ENCODE measurements at places on chromosomes 16 and 17. TPM values are rescaled to one million over a fixed set of nuclear protein-coding genes. Genes with fewer than 3 reads are reported as not detected.
A peak's percentile ranks its signal among the peaks of the same experiment; 100 is the strongest.

- DNase-seq: no peak
Measured at GRCh38 chr17:45791041-45791582, 7.0 kb downstream of the CRHR1 start.

DNA sequence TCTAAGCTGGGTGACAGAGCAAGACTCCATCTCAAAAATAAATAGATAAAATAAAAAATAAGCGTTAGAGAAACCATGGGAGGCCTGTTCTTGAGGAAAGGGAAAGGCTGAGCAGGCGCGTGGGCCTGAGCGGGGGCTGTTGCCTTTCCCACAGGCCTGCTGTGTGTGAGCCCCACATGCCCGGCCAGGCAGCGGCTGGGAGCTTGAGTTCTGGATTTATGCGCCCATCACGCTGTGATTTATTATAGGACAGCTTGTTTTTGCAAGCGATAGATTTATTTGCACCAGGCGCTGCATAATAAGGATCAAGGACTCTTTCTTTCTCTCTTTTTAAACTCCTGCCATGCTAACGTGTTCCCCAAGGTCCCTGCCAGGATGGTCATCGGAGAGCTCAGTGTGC is 14.8 kb upstream of the WFDC1 start:
- DNase-seq: no peak

GRCh38 chr17:27323538-27324215 is 29.8 kb downstream of the WSB1 start:
- DNase-seq: no peak

GRCh38 chr16:51936846-51937245 is 610.1 kb downstream of the TOX3 start:
- no peak for DNase-seq

DNA sequence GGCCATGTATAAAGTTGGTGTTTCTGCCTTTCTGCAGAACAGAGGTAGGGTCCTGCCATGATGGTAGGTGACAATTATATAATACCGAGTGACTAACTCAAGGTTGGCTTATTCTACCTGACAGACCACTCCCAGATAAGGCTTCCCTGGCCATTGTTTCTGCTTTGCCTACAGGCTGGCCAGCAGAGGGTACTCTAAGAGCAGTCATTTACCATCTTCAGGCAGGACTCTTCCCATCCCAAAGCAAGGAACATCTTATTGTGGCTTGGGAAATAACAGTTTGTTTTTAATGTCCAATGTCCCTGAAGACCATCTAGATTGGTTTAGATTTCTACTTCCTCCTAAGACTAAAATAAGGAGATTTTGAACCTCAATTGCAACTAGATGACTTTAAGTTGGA is 74.1 kb downstream of the SNX11 start:
- no peak for DNase-seq

CFAP97D1 gene
- not detected for total RNA-seq

DNA sequence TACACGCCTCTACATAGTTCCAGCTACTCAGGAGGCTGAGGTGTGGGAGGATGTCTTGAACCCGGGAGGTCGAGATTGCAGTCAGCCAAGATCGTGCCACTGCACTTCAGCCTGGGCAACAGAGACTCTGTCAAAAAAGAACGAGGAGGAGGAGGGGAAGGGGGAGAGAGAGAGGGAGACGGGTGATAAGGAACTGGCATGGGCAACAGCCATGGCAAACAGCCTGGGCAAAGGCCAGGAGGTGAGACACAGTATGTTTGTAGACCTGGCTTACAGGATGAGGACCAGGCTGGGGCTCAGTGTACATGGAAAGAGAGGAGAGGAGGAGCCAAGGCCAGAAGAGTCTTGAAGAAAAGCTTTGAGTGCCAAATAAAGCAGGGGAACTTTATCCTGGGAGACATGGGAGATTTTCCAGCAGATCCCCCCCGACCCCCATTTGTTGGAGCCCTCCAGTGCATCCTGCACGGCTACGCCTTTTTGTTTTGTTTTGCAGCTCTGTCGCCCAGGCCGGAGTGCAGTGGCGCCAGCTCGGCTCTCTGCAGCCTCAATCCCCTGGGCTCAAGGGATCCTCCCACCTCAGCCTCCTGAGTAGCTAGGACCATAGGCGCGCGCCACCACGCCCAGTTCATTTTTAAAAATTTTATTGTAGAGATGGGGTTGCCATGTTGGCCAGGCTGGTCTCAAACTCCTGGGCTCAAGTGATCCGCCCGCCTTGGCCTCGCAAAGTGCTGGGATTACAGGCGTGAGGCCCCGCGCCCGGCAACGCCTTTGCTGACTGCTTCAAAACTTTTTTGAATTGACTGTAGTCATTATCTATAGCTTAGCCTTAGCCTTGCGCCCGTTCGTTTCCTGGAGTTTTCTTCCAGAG is 1.3 kb upstream of the ALKBH5 start:
- DNase-seq: peak; percentile 24

GRCh38 chr17:27320222-27320560 is 26.3 kb downstream of the WSB1 start:
- DNase-seq: no peak

DNA sequence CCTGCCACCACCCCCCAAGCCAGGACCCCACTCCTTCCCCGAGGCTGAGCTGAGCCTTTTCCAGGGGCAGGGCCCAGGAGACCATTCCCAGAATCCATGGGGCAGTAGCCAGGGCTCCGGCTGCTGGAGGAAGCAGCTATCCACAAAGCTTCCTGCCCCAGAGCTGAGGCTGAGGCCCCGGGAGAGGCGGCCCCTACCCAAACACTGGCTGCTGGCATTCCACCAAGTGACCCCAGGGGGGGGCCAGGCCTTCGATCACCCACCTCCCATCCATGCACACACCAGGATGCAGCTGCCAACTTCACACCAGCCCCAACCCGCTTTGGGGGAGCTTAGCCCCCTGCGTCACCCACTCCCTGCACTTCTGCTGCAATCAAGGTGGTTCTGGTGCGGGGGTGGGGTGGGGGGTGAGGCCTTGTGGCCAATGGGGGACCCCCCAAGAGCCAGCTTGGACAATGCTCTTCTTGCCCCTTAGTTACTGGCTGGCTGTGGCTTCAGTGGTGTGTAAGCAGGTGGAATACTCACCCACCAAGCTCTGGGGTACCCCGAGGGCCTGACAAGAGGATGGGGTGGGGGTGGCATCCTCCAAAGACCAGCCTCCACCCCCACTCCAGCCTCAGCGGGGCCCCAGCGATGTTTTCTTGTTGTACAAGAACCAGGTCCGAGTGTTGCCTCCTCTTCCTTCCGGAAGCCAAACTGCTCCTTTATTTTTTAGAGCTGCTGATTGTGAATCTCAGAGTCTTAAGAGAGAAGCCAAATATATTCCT is 16.8 kb downstream of the MYBBP1A start:
- DNase-seq: no peak

DNA sequence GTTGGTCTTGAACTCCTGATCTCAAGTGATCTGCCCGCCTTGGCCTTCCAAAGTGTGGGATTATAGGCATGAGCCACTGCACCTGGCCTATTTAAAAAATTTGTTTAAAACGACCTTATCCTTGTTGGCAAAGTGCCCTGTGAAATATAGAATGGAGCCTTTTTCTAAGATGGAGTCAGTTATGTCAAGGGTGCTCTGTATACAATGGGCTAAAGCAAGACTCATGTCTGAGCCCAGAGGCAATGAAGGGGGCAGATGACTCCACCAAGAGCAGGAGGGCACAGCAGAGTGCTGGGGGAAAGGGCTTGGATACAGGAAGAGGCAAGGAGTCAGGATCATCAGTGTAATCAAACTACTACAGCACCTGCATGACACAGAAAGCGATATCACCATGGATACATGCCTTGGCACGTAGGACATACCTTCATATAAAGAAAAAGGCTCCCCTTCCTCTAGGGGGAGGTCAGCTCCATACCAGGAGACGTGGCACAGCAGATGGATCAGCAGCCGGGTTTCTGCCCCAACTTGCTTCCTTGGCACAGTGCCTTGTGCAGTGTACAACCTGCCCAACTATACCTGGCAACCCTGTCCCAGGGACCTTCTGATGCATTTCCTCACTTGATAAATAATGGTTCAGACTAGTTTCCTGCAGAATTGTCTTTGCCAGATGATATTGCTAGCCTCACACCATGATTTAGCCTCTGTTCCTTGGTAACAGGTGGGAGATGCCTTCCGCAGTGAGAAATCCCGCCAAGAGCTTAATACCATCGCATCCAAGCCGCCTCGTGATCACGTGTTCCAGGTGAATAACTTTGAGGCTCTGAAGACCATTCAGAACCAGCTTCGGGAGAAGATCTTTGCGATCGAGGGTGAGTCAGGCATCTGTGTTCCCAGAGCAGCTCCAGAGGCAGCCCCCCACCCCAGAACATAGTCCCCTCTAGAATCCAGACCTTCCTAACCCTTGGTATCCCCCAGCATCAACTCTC is 15.3 kb downstream of the ITGAM start:
- DNase-seq: no peak

GRCh38 chr17:55454906-55455474 is 33.4 kb upstream of the MMD start:
- DNase-seq: no peak

DNA sequence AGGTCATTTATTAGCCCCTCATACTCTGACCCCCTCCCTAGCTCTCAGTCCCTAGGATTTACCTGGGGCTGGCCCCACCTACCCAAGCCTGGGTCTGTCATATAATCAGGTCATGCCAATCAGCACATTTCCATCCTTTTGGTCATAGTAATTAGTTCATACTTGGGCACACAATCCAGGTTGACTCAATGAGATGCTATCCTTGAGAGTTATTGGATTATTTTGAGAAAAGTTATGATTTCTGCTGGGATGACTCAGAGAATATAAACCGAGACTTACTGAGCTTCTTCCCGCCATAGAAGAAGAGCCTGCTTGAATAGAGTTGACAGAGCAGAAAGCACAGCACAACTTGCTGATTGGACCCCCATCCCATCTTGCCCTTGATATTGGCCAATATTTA is 331.5 kb downstream of the CBLN1 start:
- DNase-seq: no peak

GRCh38 chr17:3804503-3804931 is 3.5 kb upstream of the ITGAE start:
- DNase-seq: peak; percentile 35

- DNase-seq: no peak
Measured at GRCh38 chr16:6571044-6571443, 761.6 kb upstream of the RBFOX1 start.

GRCh38 chr17:6706996-6707395 is 6.2 kb downstream of the SLC13A5 start:
- no peak for DNase-seq

GRCh38 chr17:78558181-78558850 is 18.9 kb downstream of the DNAH17 start:
- peak; percentile 33 for DNase-seq

QPRT gene
- total RNA-seq: 9.2 TPM

CEP131 gene
- total RNA-seq: 9.8 TPM

GRCh38 chr17:12227547-12227946 is 206.9 kb downstream of the MAP2K4 start:
- DNase-seq: no peak

GRCh38 chr17:81417049-81417878 is 22.0 kb downstream of the BAHCC1 start:
- DNase-seq: no peak

GRCh38 chr16:78431004-78431670 is 331.7 kb downstream of the WWOX start:
- DNase-seq: no peak

- DNase-seq: no peak
Measured at GRCh38 chr17:34397265-34397664, 34.2 kb upstream of the CCL1 start.

DNA sequence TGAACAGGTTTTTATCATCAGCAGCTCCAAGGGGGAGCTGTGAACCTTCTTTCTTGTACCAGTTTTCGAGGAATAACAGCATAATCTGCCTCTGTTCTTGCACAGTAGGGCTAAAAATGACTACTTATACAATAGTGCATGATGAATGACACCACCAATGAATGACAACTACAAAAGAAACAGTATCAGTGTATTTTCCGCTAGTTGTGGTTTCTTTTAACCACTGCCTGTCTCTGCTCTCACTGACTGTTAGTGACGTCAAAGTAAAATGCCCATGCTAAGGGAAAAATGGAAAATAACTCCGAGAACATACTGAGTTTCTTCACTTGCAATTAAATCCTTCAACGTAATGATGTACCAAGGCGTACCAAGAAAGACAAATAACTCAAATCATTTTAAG is 294.9 kb downstream of the MAP2K6 start:
- no peak for DNase-seq

FA2H gene
- total RNA-seq: not detected

DNA sequence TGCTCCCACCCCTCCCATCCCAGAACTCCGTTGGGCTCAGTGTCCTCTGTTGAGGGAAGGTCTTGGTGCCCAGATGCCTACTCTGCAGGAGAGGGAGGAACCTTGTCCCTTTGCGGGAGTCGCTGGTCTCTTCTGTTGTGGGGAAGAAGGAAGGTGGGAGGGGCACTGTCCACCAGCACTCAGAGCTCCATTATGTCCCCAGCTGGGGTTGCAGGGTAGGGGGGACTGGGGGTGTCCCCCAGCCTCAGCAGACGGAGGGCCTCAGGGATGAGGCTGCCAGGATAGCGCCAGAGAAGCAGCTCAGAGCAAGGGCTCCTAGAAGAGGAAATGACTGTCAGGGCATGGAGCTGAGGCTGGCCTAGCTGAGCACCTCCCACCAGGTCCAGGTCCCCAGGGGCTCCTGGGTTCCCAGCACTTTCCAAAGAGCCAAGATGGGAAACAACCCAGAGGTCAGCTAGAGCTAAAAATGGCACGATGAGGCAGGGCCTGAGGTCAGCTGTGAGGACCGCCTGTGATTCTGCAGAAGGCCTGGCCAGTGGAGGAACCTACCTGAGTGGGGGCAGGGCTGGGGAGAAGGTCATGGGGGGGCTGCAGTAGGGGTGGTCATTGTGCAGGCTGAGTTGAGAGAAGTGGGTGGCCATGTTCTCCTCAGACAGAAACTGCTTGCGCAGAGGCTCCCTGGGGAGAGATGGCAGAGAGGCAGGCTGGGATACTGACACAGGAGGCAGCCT is 893 bp downstream of the HCFC1R1 start:
- DNase-seq: peak; percentile 37

GRCh38 chr16:29139261-29139802 is 154.5 kb downstream of the LAT start:
- no peak for DNase-seq

PITPNM3 gene
- total RNA-seq: 0.38 TPM

GRCh38 chr16:1338855-1339675 is 5.6 kb downstream of the BAIAP3 start:
- no peak for DNase-seq

DNA sequence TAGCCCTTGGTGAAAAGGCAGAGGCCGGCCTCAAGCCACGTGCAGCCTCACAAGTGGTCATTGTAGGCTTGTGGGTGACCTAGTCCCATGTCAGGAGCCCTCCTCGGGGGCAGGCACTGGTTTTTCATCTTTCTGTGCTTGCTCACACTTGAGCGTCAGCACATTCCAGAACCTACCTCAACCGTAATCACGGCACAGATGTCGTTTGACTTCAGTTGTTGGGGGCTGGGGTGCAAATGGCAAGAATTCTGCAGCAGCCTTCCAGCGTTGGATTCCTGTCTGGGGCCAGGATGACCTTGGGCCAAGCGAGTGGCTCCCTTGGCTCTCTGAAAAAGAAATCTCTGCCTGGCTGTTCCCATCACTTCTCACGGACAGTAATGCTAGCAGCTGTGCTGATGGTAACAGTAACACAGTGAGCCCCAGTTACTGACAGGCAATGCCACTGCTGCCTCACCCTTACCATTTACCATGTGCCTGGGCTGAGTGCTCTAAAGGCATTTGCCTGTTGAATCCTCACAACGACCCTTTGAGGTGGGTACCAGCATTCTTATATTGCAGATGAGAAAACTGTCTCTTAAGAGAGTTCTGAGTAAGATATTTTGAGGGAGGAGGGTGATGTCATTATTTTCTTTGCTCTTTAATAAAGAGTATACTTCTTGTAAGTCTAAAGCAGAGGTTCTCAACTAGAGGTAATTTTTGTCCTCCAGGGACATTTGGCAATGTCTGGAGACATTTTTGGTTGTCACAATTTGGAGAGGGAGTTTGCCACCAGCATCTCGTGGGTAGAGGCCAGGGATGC is 46.5 kb downstream of the KSR1 start:
- DNase-seq: no peak

All from activated naive CD4-positive, alpha-beta T cell treated with anti-CD3 and anti-CD28 coated beads for 36 hours (primary cell).